Mucosa of descending colon (tissue), 3 donors: ENCODE measurements at places on chromosomes 2 and 18.

GRCh38 chr2:145538661-145539350, 1018.9 kb upstream of the ZEB2 start:
- DNase-seq = no peak

GRCh38 chr2:119004602-119005001, 62.6 kb downstream of the MARCO start:
- DNase-seq = no peak

DNA sequence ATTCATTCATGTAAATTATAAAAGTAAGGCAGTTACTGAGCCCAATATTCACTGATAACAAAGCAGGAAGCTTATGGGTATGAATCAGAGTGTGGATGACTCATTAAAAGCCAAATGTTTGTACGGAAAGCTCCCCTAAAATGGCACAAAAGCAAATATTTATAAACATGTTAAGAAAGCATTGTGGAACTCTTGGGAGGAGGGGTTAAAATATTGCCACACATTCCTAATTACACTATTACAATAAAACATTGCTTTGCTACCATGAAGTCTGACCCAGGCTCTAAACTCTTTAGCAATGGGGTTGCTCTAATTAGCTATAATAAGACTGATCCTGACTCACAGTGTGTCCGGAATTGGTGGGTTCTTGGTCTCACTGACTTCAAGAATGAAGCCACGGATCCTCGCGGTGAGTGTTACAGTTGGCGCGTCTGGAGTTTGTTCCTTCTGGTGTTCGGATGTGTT, 110.9 kb downstream of the NAB1 start:
- no peak for DNase-seq

- DNase-seq = no peak
Measured at GRCh38 chr2:58289029-58289428, 47.9 kb upstream of the FANCL start.

DNA sequence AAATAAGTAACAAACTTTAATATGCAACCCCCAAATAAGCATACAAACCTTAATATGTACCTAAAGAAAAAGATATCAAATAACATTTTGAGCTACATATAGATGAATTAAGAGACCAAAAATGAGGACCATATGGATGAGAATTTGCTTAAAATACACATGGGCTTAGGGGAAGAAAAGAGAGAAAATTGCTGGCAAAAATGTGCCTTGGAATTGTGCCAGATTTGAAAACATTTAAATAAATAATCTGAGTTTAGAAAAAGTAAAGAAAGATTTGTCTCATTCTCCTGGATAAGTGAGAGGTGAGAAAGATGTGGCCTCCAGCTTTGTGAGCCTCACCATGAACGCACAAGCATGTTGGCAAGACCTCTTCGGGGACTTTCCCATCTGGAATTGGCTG, 372.6 kb downstream of the SOX11 start:
- no peak for DNase-seq

DNA sequence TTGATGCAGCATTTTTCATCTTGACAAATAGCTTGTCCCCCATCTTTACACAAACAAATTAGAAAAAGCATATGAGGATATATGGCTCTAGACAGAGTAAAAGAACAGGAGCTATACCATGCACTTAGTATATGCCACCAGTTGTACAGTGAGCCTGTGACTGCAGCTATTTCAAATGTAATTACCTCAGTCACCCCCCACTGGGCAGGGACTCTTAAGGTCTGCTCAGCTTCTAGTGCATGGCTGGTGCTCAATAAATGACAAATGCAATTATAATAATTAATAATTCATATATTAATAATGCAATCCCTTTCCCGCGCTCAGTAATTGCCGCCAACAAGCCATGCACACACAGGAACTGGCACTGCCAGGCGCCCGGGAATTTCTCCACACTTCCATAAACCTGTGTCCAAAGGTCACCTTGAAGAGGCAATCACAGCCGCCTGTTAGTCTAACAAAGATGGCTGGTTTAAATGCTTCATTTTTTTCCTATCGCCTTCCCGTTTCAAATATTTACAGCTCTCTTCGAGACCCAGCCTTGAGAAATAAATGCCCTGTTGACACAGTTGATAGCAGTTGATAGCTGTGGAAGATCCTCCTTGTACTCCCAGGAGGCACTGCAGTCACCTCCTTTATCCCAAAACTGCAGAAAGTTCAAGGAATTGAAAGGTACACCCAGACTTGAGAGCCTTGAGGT, 156.6 kb downstream of the INO80D start:
- peak; percentile 80 for DNase-seq

DNA sequence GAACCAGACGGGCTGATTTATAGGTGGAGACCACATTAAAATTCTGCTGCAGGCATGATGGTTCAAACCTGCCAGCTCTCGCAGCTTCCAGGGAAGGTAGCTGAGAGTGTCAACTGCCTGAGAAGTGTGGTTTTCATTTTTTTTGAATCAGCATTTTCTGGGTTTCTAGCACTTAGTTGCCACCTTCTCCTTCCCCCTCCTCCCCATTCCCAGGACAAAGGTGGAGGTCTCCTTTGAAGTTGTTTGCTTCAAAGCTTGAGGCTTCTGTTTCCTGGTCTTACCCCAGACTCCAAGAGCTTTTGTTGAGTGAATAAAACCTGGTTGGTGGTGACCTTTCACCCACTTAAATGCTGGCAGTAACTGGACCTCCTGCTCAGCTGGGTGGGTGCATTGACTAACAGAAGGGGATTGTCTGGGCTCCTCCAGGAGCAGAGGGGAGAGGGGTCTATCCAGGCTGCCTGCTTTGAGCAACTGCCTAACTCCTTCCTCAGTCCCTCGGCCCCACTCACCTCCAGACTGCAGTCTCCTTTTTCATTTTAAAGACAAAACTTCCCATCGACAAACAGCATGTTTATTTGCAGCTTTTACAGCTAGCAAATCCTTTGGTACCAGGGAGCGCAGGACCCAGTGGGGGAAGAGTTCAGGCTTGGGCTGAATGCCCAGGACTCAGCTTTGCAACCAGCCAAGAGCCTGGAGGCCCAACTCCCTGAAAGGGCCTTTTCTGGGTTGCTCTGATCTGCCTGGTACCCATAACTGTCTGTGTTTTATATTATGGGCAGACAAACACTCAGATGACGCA, 3.5 kb downstream of the RHOB start:
- peak; percentile 28 for DNase-seq

- no peak for DNase-seq
Measured at GRCh38 chr2:168345601-168346000, 98.2 kb upstream of the STK39 start.

- peak; percentile 41 for DNase-seq
Measured at GRCh38 chr2:219331560-219332213, 857 bp downstream of the RESP18 start.

DNA sequence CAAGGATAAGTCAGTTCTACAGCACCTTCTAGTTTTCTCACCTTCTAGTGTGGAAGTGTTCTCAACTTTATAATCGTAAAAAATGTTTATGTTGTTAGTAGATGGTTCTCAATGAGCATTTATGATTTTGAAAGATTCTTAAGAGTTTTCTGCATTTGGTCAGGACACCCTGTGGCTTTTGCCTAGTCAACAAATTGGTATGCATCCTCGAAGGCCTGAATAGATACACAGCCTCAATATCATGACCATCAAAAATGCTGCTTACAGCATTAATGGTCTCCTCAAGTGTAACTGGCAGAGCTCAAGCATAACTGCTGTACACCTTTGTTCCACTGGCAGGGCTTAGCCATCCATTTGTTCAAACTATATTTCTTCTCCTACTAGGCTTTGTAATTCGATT, 96.7 kb downstream of the CRACDL start:
- no peak for DNase-seq
